Stimulated activated CD4-positive, alpha-beta T cell treated with anti-CD3 and anti-CD28 coated beads, Interleukin-15, amount 100 ng/mL, for 1 hour (primary cell): ENCODE measurements at places on chromosomes 12 and 14.

DNA sequence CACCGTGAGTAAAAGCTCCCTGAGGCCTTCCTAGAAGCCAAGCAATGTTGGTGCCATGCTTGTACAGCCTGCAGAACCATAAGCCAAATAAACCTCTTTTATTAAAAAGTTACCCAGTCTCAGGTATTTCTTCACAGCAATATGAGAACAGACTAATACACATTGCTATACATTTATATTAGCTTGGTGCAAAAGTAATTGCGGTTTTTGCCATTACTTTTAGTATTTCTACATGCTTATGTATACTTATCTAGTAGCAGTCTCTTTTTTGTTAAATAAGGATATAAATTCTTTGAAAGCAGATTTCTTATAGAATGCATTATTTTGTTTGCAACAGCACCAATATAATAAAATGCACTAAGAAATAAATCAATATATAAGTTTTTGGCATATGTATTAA, 619.6 kb downstream of the FSCB start:
- DNase-seq: no peak

DNA sequence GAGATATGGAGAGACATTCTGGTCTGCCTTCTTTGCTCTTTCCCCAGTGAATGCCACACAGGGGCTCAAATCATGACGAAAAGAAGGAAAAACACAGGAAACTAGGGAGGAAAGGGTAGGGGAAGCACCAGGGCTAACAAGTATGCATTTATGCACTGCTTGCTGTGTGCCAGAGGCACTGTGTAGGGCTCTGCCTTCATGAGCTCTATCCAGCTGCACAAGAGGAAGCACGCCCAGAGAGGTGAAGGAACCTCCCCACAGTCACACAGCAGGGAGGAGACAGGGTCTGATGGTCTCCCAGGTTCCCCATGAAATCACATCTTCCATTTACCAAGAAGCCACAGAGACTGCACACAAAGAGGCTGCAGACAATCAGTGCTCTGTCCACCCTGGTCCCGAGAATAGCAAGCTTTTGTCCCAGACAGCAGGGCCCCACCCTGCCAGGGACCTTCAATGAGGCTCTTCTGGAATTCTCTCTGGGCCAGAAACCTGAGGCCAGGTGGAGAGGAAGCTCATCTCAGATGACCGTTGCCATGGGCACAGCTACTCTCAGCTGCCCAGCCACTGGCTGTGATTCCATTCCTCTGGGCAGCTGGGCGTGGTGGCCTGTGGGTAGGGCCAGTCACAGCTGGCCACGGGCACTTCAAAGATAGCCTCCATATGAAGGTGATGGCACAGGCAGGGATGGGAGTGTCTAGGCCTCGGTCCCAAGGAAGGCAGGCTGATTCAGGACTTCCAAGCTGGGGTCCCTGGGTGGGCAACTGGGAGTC, 7.3 kb upstream of the TRPV4 start:
- DNase-seq: no peak

DNA sequence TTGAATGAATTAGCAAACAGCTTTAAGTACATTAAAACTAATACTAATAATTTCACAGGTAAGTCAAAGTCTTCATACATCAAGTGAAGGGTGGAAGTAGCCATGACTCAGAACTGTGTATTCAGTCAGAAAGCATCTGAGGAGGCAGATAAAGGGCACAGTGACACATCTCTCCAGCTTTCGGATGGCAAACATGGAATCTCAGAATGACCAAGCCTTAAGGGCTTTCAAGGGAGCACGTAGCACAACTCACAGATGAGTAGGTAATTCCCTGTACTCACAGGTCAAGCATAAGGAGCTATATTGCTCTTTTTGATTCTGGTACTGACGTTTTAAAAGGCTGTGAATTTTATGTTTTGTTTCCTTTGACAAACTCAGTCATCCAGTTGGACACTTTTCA, 56.0 kb downstream of the MDGA2 start:
- no peak for DNase-seq

DNA sequence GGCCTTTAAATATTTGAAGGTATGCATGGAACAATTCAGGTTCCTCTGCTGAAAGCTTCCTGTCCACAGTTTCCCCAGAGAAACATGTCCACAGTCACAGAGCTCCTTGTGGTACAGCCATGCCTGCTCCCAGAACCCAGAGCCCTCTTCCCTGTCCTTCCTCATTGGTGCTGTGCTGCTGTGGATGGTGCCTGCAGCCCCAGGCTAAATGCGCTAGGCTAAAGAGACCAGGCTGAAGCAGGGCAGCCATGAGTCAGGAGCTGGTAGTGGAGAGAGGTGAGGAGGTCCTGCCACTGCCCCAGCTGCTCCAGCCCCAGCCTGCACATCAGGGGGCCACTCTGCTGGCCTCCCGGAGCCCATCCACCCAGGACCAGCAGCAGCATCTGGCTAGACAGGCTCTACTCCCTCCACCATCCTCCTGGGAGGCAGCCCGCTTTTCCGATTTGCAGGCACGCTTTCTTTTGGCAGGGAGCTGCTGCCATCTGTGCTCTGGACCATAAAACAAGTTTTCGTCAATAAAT, 65.4 kb upstream of the DDX11 start:
- DNase-seq: no peak

DNA sequence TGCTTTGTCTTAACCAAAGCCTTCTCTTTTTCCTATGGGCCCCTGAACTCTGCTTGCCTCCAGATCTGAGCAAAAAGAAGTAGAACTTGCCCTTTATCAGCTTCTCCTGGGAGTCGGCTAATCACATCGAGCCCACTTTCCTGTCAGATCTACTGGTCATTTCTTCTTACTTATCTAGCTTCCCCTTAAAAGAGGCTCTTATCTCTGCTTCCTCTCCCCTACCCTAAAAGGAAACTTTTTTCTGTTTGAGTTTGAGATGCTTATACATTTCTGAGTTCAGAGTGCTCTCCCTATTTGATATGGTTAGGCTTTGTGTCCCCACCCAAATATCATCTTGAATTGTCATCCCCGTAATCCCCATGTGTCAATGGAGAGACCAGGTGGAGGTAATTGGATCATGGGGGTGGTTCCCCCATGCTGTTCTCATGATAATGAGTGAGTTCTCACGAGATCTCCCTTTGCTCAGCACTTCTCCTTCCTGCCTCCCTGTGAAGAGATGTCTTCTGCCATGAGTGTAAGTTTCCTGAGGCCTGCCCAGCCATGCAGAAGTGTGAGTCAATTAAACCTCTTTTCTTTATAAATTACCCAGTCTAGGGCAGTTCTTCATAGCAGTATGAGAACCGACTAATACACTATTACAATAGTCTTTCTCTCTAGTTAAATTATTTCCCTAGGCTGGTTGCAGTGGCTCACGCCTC, 114.7 kb upstream of the AMN1 start:
- DNase-seq: no peak

GRCh38 chr12:122503783-122504590, 3.3 kb upstream of the ZCCHC8 start:
- no peak for DNase-seq

DNA sequence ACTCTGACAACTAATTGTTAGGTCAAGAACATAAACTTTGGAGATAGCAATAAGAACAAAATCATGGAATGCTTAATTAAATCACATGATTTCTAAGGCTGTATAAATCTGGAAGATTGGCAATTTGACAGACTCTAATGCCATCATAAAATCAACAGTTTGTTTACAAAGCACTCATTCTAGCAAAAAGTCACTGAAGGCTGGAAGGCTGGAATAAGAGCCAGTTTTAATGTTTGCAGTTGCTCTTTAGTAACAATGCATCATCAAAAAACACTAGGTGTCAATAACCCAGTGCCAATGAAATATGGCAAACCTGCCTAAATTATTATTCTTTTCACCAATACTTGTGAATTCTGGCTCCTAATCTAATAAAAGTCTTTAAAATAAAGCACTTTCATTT, 65.0 kb downstream of the NUMB start:
- DNase-seq: no peak

DNA sequence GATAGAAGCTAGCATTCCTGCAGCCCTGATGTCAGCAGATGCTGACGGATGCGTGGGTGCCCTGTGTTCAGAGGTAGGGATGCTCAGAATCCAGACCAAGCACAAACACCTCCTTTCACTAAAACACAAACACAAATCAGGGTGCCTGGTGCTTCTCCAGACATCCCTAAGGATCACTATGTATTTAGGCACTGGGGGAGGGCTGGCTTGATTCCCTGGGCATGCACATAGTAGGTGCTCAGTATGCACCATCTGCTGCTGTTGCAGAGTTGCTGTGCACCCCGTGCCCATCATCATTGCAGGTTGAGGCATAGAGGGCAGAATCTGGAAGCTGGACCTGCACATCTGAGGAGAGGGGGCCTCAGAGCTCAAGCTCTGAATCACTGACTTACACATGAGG, 114.8 kb downstream of the PHETA1 start:
- no peak for DNase-seq

DNA sequence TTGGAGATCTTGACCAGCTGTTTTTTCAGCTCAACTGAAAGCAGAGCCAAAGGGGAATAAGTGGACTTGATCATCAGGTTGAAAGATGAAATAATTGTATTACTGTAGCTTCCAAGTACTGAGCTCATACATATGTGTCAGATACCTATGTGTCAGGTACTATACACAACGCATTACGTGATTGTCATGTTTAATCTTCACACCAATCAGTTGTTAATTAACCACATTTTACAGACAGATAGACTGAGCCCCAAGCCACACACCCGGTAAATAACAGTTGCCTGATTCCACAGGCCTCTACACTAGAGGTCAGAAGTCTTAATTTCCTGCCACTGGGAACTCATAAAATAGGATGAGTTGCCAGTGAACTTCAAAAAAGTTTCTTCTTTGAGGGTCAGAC, 128.5 kb downstream of the GPR135 start:
- DNase-seq: no peak

GRCh38 chr12:130770413-130771028, 54.4 kb upstream of the RIMBP2 start:
- DNase-seq: no peak

GRCh38 chr12:3316776-3317480, 174.1 kb upstream of the PRMT8 start:
- DNase-seq: no peak

GRCh38 chr12:6285532-6286306, 24.8 kb upstream of the PLEKHG6 start:
- DNase-seq: no peak

GRCh38 chr14:73238424-73238852, 1.1 kb downstream of the PAPLN start:
- DNase-seq: no peak

GRCh38 chr12:128276471-128276870, 9.5 kb downstream of the TMEM132C start:
- DNase-seq: no peak

DNA sequence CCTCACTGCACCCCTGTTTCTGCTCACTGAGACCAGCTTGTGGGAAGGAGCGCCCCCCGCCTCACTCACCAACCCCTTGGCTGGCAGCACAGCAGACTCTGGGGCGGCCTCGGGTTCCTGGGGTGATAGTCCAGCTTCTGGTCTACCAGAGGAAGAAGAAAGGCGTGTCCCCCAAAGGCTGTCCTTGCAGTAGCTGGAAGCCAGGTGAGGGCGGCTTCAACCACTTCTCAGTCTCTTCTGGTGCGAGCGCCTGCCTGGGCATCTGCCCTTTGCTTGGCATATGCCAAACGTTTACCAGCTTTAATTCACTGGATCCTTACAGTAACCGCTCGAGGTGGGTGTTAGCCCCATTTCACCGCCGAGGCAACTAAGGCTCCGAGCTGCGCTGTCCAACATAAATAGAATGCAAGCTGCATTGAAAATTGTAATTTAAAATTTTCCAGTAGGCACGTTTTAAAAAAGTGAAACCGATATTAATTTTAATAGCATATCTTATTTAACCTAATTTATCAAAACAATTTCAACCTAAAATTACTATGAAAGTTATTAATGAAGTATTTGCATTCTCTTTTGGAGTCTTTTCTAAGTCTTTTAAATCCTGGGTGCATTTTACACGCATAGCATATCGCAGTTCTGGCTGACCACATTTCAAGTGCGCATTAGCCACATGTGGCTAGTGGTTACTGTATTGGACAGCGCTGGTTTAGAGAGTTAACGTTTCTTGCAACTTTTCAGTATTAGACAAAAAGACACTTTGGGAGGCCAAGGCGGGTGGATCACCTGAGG, 872 bp downstream of the FAM177A1 start:
- no peak for DNase-seq

DNA sequence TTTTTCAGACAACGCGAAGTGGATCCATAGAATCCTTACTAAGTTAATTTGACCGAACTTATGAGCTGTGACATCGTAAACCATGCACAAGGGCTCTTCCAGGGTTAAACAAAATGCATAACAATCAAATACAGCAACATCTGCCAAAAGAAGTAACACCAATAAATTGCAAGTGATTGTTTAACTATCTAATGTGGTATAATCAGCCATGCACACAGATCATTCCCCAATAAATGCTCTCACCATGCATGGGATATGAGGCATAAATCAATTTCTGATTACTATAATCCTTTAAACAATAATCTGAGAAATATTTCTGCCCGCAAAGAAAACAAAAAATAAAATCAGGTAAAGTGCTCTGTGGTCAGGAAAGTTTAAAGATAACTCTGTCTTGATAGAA, 7.7 kb upstream of the PLEKHG7 start:
- DNase-seq: no peak

- no peak for DNase-seq
Measured at GRCh38 chr14:105204206-105204930, 23.3 kb upstream of the NUDT14 start.

GRCh38 chr12:6277982-6278438, 32.5 kb upstream of the PLEKHG6 start:
- DNase-seq: no peak

- no peak for DNase-seq
Measured at GRCh38 chr12:6273205-6273540, 37.3 kb upstream of the PLEKHG6 start.

- DNase-seq: no peak
Measured at GRCh38 chr12:106189341-106189740, 50.6 kb upstream of the NUAK1 start.

GRCh38 chr12:108204117-108204987, 75.3 kb downstream of the WSCD2 start:
- no peak for DNase-seq

DNA sequence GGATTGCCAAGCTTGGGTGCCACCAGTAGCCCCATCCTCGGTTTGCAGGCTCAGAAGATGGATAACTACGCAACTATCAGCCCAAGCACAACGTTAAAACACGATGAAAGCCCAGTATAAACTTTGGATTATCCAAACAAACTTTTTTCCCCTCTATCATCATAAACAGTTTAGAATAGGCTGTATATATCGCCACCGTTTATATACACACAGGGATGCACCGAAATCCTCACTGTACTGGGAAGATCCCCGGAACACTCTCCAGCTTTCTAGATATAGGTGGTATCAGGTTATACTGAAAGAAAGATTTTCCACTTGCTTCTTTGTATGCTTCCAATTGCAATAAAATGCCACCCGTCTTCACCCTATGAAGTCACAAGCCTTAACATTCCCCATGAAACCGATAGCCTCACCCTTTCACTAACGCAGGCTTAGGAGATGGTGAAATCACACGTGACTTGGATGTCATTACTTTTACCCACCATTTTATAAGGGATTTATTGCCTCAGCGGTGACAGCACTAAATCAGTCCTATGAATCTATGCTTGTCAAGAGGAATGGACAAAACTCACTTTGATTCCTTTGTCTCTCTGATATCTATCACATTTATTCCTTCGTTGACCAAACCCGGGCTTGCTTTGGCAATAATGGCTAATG, 207.6 kb upstream of the FOXN3 start:
- no peak for DNase-seq

- DNase-seq: no peak
Measured at GRCh38 chr14:54490445-54491175, 1.8 kb upstream of the GMFB start.

GRCh38 chr12:6641131-6641530, 5.4 kb upstream of the LPAR5 start:
- DNase-seq: no peak
